Choroid plexus epithelial cell (primary cell): ENCODE measurements at places on chromosomes 6 and 20.

DNA sequence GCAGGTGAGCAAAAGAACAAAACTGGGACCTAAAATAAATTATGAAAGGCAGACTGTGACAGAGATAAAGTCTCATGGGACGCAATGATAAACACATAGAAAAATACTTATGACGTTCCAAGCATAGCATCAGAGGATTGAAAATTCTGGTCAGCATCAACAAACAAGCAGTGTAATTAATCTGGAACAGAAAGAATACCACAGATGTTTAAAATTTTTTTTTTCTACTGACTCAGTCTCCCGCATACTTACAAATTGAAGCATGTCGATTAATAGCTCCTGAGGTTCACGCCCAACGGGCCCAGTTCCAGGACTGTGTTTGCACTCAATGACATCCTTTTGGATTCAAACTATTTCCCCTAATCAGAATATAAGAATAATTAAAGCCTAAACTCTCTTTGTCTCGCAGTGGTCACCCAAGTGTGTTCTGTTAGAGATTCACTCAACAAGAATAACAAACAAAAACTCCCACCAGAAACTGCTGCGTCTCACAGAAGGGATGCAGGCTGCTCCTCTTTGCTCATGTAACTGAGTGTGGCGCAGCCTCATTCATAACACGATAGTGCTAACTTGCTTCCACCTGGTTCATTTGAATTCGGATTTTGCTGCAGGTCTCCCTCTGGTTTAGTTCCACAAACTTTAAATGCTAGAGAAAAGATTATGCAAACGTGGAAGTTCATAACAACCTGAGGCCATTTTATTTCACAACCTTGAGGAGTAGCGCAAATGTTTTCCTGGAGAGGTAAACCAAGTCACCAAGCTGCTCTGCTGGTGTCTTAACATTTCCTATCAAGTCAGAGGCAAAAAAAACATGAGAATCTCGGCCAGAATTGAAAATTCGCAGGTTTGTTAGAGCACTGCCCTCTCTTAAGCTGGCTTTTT lies 69.0 kb upstream of the CITED2 start:
- DNase-seq, result no peak

DNA sequence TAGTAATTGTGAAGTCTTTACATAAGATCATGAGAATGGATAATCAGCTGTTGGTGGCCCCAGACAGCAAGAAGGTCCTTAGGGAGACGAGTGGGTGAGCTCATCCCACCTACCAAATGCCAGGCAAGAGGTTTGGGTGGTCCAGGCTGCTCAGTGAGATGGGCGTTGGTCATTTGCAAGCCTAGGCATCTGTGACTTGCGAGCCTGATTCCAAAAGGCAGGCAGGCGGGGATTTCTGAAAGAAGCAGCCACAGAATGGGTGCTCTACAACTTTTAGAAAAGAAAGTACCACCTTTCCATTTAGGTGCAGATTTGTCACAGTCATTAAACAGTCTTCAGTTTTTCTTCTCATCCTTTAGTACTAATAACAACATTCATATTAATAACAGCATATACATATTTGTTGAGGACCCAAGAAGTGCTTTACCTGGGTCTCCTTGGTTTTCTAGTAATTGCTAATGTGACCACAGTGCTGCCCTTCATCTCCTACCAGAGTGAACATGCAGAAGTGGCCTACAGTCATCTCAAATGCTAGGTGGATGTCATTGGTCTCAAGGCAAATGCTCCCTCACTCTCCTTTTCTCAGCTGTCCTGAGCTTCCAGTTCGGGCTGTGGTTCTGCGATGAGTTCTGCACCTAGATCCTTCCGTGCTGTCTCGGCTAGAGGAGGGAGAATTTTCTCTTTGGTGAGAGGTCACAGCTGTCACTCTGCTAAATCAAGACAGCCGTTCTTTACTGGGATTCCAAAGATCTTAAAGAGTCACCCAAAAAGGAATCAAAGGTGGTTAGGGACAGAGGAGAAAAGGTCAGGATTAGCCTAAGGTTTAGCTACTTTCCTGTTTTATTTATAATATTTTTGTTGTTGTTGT lies 2.7 kb downstream of the WRNIP1 start:
- DNase-seq, result no peak

DNA sequence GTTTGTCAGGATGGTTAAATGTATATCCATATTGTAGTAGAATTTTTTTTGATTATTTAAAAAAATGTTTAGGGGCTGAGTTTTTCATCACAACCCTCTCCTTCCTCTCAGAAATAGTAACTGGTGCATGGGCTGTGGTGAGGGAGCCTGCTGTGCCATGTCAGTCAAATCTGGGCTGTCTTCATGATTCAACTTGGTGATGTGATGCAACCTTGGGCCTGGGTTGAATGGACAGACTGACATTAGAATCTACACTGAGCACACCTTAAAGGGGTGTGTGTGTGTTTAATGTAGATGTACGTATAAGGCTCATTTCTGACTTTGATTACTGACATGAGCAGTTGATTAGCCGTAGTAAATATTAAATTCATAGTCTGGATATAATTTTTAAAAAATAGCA lies 3.7 kb downstream of the TJAP1 start:
- DNase-seq, result peak; percentile 44

GRCh38 chr6:42293386-42293977 lies 75.8 kb upstream of the MRPS10 start:
- DNase-seq, result no peak

DNA sequence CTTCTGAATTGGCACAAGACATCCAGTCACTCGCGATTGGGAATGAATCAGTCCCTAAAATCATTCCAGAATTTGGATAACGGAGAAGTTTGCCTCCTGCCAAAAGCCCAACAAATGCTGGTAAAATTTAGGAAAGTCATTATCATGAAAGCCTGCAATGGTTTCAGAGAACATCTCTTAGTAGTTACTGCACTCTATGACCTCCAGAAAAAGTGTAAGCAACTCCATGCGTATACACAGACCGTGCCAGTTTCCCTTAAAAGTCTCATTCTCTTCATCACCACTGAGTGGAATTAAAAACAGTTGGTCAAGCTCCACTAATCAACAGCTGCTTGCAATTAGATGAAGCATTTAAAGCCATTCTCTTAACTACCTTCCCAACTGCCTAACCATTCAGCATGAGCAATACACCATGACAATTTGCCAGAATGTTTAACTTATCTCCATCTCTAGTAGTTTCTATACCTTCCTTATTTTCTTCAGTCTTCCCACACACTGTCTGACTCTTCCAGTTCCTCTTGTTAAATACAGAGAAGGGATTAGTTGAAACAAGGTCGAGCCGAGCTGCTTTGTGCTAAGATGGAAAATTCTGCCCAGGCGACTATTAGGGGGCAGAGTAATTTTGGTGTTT lies 183.6 kb upstream of the PRDM1 start:
- no peak for DNase-seq

DNA sequence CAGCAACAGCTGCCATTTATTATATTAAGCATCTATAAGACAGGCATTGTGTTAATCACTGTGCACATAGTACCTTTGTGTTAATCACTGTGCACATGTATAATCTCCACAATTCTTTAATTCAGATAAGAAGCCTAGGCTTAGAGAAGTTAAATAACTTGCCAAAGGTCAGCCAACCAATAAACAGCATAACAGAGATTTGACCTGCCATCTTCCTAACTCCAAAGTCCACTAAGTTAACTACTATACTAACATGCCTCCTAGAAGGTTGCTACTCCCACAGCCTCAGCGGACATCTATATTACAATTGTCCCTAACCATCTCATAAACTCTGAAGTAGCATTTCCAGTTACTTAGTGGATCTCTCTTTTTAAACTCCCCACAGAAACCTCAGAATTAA lies 3.7 kb downstream of the BTBD9 start:
- DNase-seq, result no peak

GRCh38 chr6:14569394-14569793 lies 451.8 kb downstream of the CD83 start:
- DNase-seq, result no peak

GRCh38 chr20:51016521-51016920 lies 6.4 kb downstream of the KCNG1 start:
- DNase-seq, result no peak
